GM10248 (cell line): ENCODE measurements at places on chromosomes 16 and 17.

GRCh38 chr16:24753000-24753399 is 23.5 kb downstream of the TNRC6A start:
- DNase-seq = no peak

- DNase-seq = no peak
These were observed 95.2 kb upstream of the COX10 start for GRCh38 chr17:13973960-13974651.

DNA sequence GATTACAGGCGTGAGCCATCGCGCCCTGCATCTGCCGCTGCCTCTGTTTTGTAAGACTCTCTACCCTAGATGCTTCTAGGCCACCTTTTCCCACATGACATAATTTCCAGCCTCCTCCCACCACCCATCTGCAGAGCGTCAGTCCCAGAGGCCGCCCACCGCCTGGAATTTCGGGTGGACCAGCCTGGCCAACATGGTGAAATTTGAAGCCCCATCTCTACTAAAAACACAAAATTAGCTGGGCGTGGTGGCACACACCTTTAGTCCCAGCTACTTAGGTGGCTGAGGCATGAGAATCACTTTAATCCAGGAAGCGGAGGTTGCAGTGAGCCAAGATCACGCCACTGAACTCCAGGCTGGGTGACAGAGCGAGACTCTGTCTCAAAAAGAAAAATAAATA is 5.1 kb upstream of the CIBAR2 start:
- DNase-seq = no peak

GRCh38 chr16:1936945-1937479 is 6.0 kb downstream of the MSRB1 start:
- no peak for DNase-seq

DNA sequence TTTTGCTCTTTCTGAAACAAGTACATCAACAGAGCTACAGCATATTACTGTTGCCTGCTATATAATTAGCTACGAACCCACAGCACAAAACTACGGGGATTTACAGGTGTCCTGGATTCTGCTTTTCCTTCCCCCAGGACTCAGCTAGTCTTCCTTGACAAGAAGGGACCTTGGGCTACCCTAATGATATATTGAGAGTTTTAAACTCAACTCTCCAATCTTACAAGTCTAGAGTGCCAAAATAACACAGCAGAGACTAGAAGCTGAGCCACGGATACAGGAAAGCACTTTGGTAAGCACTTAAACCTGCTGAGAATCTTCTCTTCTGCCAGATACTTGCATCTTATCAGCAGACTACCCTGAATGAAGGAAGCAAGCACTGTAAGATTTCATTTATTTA is 161.4 kb upstream of the C17orf78 start:
- no peak for DNase-seq

- DNase-seq = peak; percentile 57
These were observed 458 bp downstream of the SLC12A4 start for GRCh38 chr16:67967958-67968399.

- peak; percentile 95 for DNase-seq
These were observed at the start of the genes NPLOC4 and TSPAN10 for GRCh38 chr17:81636505-81637288. NPLOC4 (minus strand) TSS chr17:81637112; CDS start chr17:81636930, 182 bp downstream. TSPAN10 (plus strand) TSS chr17:81637196; CDS start chr17:81642413, 5,217 bp downstream.

DNA sequence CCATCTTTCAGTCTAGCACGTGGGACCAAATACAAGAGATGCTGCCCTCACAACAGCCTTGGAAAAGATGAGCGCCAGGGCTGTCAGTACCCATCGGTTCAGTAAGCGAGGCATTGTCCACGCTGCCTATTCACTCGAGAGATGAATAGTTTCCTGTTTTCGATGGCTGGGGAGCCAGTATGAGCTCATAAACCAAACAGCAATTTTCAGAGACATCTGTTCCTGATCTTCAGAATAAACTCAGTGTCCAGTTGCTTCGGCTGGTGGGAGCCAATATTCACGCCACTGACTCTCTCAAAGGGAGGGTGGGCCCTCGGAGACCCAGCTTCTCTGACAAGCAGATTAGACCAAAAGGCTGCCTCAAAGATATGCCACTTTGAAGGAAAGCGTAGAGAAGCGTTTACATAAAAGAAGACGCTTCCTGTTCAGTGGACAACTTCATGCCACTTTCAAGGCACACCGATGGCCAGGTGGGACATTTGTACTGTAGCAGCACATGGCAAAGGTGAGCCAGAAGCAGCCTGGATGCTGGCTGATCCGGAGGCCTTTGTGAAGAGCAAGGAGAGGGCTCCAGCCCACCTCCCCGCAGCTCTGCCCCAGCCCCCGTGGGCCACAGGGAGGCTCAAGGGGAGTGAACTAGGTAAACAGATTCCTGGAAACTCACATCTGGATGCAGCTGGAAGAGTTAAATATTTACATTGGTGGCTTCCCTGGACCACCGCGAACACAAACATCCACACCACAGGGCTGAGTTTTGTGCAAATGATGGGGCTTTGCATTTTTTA is 6.0 kb downstream of the TIMM22 start:
- no peak for DNase-seq

DNA sequence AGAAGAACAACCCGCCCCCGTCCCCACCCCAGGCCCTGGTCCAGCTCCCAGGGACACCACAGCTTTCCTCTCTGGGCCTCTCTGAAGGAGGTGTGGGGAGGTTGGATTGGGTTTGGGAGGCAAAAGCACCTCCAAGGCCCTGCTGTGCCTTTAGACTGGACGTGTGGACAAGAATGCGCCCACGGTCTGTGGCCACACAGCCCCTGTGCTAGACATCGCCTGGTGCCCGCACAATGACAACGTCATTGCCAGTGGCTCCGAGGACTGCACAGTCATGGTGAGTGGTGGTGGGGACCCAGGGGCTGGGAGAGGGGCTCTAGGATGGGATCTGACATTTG is 3.0 kb downstream of the CORO1A start:
- no peak for DNase-seq

DNA sequence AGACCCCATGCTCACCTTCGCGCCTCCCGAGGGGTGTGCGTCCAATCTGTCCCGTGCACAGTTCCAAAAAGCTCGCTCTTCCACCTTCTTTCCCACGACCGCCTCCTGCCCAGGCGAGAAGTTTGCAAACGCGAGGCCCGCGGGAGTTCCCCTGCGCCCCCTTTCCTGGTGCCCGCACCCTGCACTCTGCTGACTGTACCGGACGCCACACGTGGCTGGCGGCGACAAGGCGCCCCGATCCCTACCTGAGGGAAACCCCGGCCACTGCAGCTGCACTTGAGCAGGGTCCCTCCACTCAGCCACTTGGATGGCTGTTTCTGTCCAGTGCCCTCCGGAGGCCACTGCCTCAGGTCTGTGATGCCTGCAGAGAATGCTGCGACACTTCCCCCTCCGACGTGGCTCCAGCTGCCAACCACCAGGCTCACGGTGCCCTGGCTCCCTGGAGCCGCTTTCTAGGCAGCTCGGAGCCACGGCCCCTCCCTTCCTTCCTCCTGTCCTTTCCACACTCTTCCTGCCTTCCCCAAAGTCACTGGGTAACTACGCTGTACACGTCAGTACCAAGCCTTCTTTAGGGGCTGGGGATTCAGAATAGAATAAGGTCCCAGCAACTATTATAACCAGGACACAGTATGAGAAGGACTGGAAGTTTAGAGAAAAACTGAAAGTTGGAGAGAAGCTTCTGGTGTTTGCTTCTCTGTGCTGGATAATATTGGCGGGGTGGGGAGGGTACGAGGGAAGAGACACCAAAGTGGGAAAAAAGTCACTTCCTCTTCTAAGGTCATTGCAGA is at the start of gene MLKL:
MLKL (minus strand) TSS at position 425 of the 788 bp plus-strand sequence. CDS start 5,105 bp downstream, outside the sequence.
- DNase-seq = peak; percentile 57

DNA sequence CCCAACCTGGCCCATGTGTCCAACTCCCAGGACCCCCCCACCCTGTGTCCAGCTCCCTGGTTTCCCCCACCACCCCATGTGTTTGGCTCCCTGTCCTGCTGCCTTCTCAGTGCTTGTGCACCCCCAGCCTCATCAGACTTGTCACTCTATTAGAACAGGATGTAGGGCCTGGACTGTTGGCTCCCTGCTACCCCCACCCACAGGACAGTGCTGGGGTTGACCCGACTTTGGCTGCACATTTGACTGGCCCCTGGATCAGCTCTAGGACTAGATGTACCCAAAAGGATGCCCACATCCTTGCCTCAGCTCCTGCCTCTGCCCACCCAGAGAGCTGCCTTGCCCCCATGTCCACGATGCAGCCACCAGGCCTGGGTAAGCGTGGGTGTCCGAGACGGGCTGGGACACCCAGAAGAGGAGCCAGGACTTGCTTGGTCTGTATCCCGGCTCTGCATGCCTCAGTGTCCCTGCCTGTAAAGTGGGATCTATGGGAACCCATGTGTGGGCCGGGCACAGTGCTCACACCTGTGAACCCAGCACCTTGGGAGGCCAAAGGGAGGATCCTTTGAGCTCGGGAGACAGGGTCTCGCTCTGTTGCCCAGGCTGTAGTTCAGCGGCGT is 1.5 kb upstream of the CCDC57 start:
- DNase-seq = no peak

DNA sequence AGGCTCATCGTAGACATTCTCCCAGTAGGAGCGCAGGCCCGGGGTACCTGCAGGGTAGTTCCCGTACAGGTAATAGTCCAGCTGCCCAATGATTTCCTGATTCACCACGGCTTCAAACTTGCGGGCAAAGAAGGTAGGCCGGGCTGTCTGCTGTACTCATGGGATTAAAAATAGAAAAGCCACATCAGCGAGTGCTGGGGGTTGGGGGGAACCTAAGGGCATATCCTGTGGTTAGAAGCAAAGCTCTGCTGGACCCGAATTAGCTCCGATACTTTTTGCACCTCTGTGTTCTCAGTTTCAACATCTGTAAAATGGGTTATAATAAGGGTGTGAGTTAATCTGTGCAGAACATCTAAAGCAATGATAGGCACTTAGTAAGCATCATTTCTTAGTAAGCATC is 336.2 kb downstream of the XYLT1 start:
- DNase-seq = peak; percentile 83

DNA sequence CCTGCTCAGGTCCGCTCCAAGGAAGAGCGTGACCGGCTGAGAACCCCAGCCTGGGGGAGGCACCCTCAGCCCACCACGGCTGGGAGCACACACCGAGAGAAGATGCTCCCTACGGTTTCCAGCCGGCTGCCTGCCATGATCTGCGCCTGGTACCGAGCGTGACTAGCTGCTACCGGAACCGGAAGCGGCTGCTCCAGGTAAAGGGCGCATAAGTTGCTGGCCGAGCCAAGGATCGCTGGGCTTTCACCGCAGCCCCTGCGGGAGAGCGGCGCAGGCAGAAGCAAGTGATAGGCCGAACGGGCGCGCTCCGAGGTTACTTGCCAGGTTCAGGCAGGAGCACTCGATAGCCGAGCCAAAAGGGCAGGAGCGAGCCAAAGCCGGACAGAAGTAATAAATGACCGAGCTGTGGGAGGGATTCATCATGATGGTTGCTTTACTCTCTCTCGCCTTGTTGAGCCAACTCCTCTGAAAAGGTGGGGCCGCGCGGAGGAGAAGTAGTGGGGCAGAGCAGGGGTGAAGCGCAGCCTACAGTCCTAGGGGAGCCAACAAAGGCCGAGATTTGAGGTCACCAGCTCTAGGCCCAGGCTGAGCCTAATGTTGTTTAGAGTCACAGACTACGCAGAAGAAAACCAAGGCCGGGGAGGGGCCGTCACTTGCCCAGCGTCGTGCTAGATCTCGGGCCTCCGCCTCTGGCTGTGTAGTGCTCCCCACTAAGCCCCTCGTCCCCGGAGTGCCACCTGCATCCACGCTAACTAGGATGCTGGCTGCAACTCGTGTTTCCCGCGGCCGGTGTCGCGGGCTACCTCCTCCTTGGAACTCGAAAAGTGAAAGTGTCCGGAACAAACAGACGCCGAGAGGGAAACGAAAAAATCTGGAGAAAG is at the start of gene MRPS23:
MRPS23 (minus strand) TSS at position 171 of the 881 bp plus-strand sequence; CDS start at position 137, 34 bp downstream.
- DNase-seq = peak; percentile 96

DNA sequence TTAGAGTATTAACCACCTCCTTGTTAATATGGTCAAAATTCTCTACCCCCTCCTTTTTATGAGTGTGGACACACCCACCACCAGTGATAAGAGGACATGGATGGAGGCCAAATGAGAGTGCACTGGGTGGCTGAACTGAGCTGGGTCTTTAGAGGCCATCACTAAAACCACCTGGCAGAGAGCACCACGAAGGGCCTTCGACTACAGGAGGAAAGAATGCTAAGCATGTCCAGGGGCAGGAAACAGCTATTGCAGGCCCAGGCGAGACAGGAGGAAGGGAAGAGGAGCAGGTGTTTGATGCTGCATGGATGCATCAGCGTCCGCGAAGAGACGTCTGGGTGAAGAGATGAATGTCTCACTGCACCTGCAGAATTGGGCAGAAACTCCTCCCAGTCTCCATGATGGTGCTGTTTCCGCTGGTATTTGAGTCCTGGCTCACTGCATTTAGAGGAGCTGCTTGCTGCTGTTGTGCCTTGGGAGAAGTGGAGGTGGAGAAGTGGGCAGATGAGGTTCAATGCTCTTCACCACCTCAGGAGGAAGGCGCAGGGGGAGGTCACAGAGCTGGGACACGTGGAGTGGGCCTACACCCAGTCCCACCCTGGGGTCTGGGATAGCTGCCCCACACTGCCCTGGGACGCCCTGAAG is 33.2 kb downstream of the SPHK1 start:
- no peak for DNase-seq

DNA sequence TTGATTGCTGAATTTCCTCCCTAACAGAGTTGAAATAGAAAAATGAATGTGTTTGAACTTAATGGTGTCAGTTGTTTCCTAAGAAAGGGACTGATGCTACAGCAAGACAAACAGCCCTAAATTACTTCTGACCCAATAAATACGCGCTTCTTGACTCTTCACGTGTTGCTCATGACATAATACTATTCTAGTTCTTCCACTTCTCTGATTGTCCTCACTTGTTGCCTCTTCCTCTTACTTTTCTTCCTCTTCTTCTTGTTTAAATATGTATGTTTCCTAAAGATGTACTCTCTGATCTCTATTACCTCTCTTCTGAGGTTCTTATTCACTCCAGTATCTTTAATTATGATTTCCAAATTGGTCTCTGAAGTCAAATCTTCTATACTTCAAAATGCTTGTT is 32.4 kb downstream of the RNF43 start:
- DNase-seq = no peak

GRCh38 chr17:2602597-2603017 is 9.2 kb downstream of the PAFAH1B1 start:
- DNase-seq = no peak

- DNase-seq = no peak
These were observed 18.3 kb upstream of the ATP2C2 start for GRCh38 chr16:84349862-84350684.
